ENCODE measurements at places on chromosomes 5 and 9.

DNA sequence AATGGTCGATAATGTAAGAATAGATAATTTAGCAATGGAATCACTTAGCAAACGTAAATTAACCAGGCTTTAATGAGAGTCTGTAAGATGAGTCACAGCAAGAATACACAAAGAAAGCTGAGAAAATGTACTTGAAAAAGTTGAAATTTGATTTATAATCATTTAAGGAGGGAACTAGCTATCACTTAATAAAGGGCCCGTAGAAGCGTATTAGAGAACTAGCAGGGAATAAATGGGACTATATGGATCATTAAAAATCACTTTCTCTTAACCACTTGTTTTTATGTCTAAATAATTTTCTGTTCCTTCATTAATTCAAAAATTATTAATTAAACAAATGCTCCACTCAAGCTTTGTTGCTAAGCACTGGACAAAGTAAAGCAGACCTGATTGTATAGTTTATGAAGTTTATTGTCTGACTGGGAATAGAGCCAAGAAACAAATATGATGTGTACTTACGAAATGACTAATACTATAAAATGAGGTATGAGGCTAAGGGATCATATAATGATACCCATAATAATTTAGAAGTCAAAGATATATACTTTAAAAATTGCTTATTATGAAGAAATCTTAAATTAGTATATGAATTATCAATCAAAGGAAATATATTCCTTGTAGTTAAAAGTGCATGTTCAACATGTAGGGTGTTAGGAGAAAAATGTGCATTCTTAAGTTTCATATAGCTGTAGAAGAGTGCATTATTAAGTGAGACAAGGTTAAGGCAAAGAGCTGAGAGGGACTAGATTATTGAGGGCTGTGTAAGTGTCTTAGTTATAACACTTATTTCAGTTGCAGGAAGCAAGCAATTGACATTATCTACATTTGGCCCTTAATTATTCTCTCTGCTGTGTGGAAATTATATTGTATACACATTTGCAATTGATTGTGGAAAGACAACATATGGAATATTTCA is 196.8 kb downstream of the PRDM9 start:
- no peak for DNase-seq

DNA sequence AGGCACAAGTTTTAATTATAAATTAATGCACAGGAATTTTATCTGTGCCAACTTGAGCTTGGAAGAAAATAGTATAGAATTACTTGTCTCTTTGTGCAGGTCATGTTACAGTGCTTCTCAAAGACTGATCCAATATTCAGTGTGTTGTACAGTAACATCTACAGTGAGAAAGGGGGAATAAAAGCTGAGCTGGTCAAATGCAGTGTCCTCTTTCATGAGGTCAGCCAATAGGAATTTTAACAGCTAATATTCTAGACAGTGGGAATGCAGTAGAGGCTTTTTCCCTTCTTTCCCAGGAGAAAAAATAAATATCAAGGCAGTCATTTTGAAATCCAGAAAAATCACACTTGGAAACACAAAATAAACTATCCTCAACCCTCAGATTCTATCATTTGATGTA is 95.7 kb upstream of the ITGA1 start:
- no peak for DNase-seq

GRCh38 chr5:157130925-157131324 is 11.7 kb downstream of the MED7 start:
- peak; percentile 13 for DNase-seq

GRCh38 chr9:114280636-114281472 is 42.0 kb upstream of the ORM1 start:
- no peak for DNase-seq

- DNase-seq = no peak
These were observed 1.0 kb upstream of the GRM6 start for GRCh38 chr5:178996156-178996555.

- DNase-seq = no peak
These were observed 75.7 kb downstream of the CAMK4 start for GRCh38 chr5:111299831-111300432.

- DNase-seq = no peak
These were observed 83.7 kb upstream of the SMIM15 start for GRCh38 chr5:61245936-61246335.
